Activated T-helper 1 cell treated with anti-CD3 and anti-CD28 coated beads, Interleukin-2, amount 50 U/mL, for 16 hours (primary cell): ENCODE measurements at places on chromosomes 2 and 18.

DNA sequence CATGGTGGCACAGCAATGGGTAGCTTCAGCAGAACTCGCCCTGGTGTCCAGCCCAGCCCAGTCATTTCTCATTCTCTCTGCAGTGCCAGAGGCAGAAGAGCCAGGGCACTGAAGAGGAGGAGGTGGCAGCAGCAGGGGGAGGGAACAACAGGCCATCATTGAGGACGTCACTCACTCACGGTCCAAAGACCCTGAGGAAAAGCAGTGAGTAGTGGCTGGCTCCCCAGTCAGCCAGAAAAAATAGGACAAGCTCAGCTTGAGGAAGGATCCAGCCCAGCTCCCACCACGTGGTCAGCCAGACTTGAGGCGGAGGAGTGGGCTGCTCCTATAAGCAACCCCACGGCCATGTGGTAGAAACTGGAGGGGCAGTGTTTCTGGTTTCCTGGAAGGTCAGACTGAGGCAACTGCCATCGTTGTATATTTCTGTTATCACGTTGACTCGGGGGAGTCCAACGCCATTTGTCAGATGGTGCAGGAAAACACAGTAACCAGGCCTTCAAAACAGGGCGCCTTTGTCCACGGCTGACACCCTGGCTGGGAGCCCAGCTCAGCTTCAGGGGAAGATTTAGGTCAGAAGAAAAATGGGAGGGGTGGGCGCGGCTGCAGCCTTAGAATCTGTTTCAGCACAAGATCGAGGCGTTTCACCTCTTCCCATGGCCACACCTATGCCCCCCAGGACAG is 19.0 kb upstream of the TMEM247 start:
- no peak for DNase-seq

DNA sequence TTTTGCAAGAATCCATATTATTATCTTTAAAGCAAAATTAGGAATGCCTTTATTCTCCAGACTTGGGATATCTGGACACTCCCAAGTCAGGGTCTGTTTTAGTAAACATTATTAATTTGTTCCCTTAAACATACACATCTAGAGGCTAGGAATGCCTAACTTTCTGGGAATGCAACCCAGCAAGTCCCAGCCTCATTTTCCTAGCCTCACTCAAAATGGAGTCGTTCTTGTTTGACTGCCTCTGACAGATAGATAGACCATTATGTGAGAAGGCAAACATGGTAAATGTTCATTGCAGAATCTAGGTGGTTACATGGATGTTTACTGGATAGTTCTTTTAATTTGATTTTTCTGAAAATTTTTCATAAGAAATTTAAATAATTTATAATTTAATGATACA is 270.1 kb upstream of the STON1 start:
- no peak for DNase-seq

GRCh38 chr2:178188466-178188865 is 5.8 kb upstream of the OSBPL6 start:
- DNase-seq, result no peak

GRCh38 chr2:120932472-120932871 is 196.8 kb downstream of the GLI2 start:
- no peak for DNase-seq

- no peak for DNase-seq
These were observed 221.2 kb downstream of the PIEZO2 start for GRCh38 chr18:10928011-10928771.

- DNase-seq, result no peak
These were observed 62.9 kb upstream of the BZW1 start for GRCh38 chr2:200748779-200749178.

- no peak for DNase-seq
These were observed 79.2 kb downstream of the KLHL29 start for GRCh38 chr2:23464156-23464555.

GRCh38 chr2:126658905-126659561 is 3.1 kb downstream of the GYPC start:
- peak; percentile 32 for DNase-seq

DNA sequence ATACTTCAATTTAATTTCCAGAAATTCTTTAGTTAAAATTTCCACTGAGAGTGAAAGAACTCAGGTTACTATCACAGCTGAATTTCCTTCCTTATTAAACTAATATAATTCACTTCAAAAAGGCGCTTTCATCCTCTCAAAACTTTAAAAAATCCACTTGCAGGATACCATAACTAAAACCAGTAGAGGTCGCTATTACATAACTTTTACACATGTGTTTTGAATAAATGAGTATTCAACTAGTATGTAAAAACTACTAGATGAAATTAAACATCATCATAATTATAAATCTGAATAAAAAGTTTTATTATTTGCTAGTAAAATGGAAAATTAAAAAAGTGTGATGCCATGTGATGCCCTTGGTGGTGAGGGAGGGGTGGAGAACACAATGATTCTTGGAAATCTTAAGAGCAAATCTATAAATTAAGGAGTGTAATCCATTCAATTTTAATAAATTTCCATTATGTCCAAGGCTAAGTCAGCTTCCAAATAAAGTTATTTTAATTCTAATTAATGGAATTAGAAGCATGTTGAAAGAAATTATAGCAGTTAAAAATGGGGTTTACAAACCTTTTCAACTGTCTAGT is 61.4 kb downstream of the SOS1 start:
- no peak for DNase-seq

DNA sequence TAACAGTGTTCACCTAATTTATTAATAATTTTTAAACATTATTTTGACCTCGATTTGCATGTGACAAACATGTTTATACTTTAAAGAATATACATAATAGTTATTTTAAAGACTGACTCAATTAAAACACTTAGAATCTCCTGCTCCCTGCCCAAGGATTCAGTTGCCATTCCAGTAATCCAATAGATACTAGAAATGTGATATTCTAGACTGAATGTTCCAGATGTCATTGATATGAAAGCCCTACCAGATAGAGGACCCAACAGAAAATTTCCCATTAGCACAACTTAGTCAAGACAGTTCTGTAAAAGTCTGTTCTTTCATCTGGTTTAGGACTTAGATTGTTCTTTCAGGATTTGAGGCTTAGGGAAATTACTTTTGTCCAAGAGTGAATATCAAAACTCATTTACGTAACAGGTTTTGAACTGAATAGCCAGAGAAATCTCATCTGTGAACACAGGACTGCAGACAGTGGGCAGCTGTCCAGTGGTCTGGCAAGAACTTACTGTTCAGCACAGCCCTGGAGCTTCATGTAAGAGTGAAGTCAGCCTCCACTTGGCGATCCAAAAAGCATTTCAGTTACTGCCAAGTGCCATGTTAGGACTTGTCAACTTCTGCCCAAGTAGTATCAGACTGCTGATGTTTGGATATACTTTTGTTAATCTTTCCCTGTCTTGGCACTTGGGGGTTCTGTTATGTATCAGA is 77.5 kb downstream of the OSBPL6 start:
- DNase-seq, result no peak

DNA sequence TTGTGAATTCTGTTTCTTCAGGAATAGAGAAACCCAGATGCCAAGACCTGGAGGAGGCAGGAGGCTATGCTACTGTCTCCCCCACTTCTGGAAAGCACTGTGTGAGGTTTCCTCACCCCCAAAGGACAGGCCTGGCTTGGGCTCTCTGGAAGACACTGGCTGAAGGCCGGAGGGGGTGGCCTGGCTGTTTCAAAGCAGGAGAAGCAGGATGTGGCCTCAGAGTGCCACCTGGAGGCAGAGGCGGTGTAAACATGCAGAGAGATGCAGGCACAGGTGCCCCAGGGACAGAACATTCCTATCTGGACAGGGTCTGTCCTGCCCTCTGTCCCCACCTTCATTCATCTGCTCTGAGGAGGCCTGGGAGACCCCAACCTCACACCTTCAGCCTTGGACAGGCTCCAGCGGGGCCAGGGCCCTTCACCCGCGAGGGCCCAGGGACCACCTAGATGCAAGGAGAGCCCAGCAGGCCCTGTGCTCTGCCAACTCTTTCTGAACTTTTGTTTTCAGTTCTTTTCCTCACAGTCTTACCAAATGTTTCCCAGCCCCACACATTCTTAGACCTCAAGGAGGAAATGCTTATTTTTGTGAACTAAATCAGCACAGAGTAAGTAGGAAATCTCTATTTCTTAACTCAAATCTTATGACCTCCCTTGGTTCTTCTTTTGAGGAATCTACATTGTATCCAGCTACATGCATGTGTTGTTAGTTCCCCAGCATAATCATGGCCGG is 79.2 kb downstream of the LONRF2 start:
- no peak for DNase-seq

DNA sequence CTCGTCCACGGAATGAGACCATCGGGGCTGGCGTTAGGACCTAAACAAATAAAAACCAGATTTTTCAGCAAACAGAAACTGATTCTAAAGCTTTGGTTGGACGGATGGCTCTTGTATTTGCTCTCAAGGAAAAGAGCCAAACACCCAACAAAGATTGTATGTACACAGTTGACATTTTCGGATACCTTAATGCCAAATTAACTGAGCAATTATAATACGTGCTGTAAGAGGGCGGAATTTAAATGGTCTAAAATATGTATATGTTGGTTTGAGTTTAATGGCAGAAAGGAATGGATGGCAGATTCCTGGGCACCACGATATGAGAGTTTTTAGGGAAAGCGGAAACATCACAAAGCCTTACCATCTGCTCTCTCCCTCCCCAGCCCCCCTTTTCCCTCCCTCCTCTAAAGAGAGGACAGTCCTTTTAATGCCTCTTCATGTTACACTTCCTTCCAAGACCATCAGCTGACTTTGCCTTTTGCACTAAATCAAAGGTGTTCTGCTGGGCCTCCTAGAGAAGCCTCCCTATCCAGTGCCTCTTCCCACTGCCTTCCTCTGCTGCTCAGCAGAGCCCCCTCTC is 33.3 kb downstream of the STAT1 start:
- no peak for DNase-seq

- DNase-seq, result no peak
These were observed 105.6 kb downstream of the CRIM1 start for GRCh38 chr2:36461039-36461681.

GRCh38 chr18:59229701-59230443 is 9.9 kb downstream of the GRP start:
- DNase-seq, result no peak

DNA sequence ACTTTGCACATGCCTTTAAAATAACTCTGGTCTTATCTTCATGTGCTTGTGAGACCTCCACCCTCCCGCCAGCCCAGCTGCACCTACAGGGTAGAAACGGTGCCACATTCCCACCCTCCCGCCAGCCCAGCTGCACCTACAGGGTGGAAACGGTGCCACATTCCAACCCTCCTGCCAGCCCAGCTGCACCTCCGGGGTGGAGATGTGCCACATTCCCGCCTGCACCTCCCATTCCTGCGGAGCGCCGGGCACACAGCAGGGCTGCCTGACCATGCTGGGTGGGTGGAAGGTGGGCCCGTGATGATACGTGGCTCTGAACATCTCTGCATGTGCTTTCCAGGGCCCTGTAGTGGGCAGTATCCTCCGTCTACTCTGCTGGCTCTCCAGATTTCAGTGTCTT is 243.7 kb upstream of the PXDN start:
- no peak for DNase-seq

- no peak for DNase-seq
These were observed at the start of gene PIEZO2 for GRCh38 chr18:11149441-11150270. TSS of gene PIEZO2 (minus strand) at chr18:11149569. CDS start at chr18:11148588, 981 bp downstream.

GRCh38 chr2:74693668-74694067 is 39.6 kb downstream of the SEMA4F start:
- no peak for DNase-seq

GRCh38 chr2:113977660-113978523 is 88.0 kb downstream of the ACTR3 start:
- no peak for DNase-seq

DNA sequence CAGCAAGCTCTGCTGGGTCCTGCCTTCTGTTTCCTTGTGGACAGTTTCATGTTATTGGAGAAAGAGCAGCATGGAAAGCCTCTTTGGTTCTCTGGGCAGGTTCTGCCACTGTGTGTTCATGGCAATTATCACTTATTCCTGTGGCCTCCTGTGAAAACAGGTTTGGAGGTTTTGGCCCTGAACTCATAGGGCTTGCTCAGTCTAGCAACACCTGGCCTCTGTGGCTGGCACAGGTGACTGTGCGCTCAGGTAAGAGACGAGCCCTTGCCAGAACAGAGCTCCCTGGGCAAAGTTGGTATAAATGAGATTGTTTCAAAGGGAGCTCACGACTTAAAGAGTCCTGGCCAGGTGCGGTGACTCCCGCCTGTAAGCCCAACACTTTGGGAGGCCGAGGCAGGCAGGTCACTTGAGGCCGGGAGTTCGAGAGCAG is 5.7 kb downstream of the CEP68 start:
- DNase-seq, result no peak

DNA sequence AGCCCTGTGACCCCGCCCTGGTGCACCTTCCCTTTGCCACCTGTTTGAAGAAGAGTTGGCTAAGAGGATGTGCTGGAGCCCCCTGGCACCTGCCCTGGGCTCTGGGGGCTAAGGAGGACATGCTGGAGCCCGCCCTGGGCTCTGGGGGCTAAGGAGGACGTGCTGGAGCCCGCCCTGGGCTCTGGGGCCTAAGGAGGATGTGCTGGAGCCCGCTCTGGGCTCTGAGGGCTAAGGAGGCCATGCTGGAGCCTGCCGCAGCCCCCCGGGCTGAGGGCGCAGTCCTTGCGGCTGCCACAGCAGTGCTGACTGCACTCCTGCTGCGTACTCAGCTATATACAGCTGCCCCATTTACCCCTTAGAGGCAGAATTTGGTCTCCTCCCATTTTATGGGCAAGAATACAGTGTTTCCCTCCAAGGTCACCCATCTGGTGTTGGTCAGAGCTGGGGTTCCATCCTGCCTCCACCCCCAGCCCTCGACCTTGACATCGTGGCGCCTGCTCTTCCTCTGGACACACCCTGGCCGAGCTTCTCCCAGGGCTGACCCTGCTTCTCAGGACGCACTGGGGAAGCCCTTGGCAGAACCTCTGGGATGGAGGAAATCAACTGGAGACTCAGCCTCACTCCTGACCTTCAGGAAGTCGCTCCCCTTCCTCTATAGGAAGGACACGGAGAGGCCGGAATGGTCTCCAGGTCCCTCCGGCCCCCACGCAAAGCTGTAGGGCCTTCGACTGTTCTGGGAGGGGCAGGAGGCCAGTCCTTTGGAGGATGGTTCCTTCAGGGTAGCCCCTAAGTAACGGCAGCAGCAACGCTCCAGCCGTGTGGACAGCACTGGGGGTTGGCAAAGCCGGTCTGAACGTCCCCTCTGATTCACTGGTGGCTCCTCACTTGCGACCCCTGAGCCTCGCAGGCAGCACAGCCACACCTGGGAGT is 65.0 kb upstream of the HPCAL1 start:
- no peak for DNase-seq

DNA sequence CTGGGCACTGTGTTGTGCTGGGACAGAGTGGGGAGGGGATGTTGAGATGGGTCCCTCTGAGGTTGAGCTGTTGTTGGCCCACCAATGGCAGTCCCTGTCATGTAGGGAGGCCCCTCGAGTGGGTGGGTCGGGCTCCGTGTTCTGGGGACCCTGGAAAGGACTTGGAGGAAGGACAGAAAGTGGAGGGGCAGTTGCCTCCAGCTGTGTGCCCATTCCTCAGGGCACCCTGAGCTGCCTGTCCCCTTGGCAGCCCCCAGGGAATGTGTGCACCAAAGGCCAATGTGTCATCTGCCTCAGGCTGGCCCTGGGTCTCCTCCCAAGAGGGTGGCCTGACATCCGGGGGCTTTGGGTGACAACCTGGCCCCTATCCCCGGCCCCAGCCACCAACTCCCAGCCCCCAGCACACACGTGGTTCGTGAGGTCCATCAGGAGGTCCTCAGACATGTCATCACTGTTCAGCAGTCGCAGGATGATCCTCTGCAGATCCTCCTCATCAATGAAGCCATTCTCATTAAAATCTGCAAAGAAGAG is 57.7 kb downstream of the CIB4 start:
- DNase-seq, result no peak

GRCh38 chr2:65489269-65489668 is 56.9 kb upstream of the SPRED2 start:
- no peak for DNase-seq
